ENCODE measurements at places on chromosomes 4 and X.
A peak's percentile ranks its signal among the peaks of the same experiment; 100 is the strongest.

- DNase-seq, result peak; percentile 13
These were observed 275.0 kb upstream of the CLNK start for GRCh38 chr4:10959586-10959985.

DNA sequence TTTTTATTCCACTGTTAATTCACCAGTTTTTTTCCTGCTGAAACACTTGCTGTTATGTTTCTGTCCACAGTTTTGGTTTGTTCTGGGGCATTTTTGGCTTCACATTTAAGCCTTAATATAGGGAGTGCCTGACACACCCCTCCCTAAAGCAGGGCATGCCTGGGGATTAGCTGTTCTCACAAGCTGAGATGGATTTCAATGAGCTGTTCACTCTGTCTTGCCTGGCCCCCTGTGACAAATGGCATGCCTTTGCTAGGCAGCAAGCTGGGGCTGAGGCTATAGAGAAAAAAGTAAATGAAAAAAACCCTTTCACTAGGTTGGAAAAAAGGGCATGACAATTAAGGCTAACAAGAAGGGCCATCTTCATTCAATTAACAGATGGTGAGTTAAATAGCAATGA lies 22.4 kb downstream of the LPAR4 start:
- DNase-seq, result no peak

DNA sequence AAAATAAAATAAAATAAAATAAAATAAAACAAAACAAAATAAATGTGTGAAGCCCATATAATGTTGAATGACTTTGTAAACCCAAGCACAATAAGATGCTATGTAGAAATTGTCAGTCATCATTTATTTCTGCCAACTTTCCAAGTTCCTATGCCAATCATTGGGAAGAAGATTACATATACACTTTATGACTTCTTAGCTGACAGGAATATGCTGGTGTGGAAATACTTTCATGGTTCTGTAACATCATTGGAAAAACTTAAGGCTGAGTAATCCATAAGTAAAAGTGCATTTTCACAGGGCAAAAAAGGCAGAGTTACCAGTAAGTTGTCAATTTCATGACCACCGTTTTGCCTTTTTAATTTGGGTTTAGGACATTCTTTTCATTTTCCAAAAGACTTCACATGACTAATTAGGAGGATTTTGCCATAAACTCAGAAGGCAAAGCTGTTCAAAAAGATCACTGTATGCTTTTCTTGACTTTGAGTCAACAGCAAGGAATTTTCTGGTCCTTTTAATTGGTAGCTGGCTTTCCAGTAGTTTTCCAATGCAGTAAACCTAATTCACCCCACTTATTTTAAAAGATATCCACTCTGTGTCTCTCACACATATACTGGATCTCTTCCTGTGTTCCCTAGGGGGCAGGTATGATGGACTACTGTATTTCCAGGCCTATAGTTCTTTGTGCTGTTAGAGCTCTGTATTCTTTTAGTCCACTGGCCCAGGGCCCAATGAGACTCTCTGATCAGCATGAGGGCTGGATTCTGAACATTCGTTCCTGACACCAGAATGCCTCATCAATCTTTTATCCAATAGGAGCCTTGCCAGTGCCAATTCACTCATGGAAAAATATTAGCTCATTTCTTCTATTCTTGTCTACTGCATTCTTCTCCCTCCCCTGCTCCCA lies 26.2 kb upstream of the SCRG1 start:
- DNase-seq, result peak; percentile 90

- DNase-seq, result peak; percentile 42
These were observed 29.8 kb upstream of the RELL1 start for GRCh38 chr4:37715889-37716402.

DNA sequence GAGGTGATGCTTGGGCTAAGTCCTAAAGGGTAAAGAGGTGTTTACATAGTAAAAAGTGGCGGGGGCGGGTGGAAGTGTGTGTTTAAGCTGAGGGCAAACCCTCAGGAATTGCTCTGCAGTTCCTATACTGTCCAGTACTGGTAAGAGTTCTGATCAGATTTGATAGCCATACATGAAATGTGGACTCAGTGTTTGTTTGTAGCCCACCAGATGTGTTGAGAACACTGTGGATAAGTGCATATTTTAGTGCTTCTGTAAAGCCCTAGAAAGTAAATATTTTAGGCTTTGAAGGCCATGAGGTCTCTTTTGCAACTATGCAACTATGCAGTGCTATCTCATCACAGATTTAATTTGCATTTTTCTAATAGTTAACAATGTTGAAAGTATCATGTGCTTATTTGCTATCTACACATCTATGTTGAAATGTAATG lies 80.7 kb upstream of the EOLA2 start:
- peak; percentile 55 for DNase-seq

DNA sequence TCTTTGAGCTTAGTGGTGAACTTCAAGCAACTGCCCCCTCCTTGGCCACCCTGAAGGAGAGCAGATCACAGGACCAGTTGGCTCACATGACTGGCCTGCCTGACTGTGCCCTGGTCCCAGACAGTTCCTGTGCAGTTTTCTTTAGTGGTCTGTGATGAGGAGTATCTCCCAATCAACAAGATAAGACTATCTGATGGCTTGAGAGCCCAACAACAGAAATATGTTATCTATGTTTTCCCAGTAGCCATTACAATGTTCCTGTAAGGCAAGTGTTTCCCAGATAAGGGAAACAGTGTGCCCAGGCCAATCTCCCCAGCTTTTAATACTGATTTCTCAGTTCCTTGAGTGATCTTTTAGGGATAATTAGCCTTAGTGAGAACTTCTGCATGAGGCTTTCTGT lies 14.2 kb upstream of the TIMM8A start:
- no peak for DNase-seq

GRCh38 chrX:20680998-20681397 lies 414.3 kb upstream of the RPS6KA3 start:
- peak; percentile 83 for DNase-seq

- DNase-seq, result peak; percentile 54
These were observed 25.7 kb upstream of the MND1 start for GRCh38 chr4:153318696-153319320.

DNA sequence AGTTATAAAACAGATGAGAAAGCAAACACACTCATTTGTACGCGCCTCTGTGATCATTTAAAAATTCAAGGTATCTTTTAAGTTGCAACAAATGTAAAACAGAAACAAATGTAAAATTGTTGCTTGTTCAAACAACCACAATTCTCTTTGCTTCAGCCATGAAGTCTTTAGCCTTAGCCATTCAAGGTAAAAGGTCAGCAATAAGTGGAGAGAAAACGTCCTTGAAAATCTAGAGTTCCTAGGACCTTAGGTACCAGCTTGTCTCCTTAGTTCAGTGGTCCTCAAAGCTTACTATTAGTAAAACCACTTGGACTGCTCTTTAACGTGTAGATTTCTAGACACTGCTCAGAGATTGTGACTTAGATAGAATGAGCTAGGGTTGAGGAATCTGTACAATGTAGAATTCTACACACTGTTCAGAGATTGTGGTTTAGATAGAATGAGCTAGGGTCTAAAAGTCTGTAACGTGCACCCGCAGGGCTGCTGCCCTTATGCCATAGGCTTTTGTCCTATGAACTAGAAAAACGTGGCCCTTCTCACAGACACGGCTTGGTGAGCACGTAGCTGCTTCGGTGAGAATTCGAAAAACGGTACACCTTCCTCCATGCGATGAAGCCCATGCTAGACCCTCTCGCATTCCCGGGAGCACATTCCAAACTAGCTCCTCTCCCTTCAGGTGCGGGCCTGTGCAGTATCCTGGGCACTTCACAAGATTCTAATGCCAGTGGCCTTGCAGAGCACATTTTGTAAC lies 1.7 kb downstream of the PLAC8 start:
- DNase-seq, result peak; percentile 59

DNA sequence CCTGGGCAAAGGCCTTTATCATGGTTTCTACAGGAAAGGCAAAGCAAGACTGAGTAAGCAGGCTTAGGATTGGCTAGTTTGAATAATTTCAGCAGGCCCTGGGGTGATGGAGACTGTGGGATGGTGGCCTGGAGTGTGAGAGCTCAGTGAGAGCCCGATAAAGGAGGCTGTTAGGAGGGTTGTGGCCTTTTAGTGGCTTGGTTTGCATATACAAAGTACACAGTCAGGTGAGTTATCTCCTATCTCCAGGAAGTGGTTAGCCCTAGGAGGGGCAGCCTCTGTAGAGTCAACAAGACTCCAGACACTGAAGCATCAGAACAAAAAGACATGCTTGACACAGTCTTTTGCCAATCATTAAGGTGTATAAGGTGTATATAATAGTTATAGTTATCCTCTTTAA lies 157.2 kb downstream of the CFAP299 start:
- DNase-seq, result no peak

GRCh38 chrX:125850693-125851092 lies 315.4 kb downstream of the DCAF12L2 start:
- DNase-seq, result no peak

DNA sequence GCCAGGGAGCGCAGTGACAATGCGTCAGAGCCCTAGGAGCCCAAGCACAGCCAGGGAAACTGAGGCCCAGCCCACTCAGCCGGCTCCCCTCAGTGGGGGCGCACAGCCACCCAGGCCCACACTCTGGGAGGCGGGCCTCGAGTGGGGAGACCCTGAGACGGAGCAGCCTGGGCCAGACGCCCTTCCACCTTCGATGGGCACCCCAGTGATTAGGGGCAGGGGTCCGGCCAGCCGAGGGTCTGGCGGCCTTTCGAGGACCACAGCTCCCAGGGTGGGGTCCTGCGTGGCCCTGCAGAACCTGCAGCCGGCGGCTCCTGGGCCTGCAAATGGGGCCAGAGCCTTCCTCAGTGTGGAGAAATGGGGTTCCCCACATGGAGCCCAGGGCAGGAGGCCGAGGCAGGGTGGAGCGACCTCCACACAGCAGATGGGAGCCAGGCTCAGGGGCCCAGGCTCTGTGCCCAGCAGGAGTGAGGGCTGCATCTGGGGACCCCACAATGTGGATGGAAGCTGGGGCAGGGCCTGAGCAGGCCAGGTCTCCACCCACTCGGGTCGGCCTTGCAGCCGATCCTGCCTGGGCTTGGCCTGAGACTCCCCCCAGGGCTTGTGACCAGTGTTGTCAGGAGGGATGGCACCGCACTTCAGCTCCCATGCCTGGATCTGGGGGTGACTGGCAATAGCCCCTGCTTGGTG lies 5.0 kb downstream of the HGFAC start:
- no peak for DNase-seq

DNA sequence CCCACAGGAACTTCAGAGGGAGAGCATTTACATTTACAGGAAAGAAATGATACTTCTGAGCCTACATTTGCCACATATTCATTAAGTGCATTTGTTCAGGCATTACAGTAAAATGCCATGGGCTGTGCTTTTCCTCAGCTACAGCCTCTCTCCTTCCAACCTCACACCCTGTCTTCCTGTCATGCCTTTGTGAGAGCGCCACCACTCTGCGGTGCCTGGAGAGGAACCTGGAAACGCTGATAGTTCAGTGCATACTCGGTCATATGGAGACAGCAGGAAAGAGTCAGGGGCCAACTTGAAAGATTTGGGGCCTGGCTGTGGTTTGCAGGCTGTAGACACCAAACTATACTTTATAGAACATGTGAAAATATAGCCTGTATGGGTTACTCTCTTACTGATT lies 40.5 kb downstream of the NFKB1 start:
- no peak for DNase-seq

- DNase-seq, result no peak
These were observed 406.1 kb downstream of the GPM6A start for GRCh38 chr4:175405961-175406360.

GRCh38 chrX:110082161-110082560 lies 79.2 kb downstream of the TMEM164 start:
- DNase-seq, result peak; percentile 71

DNA sequence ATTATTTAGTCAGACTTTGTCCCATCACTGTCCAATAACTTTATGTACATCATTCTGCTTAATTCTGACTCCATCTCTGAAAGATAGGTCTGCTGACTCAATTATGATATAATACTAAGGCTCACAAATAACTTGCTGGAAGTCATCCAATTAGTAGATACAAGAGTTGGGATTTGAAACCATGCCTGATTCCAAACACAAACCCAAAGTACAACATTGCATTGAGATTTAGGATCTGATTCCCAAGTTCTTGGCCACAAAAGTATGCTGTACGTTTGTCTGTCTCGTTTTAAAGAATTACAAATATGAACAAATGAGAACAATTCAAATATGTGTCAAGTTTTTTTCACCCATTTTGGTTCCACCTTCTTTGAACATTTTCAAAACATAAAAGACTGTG lies 108.8 kb downstream of the AMELX start:
- peak; percentile 42 for DNase-seq

GRCh38 chrX:38704146-38704882 lies 96.9 kb upstream of the MID1IP1 start:
- no peak for DNase-seq

GRCh38 chr4:82139287-82139686 lies 234.5 kb downstream of the HNRNPD start:
- DNase-seq, result no peak

- DNase-seq, result peak; percentile 39
These were observed 4.0 kb downstream of the NUDT10 start for GRCh38 chrX:51336584-51336983.

All from fibroblast of skin of abdomen (primary cell).